ENCODE measurements at places on chromosomes 13 and 19. TPM values are rescaled to one million over a fixed set of nuclear protein-coding genes. Genes with fewer than 3 reads are reported as not detected.

DNA sequence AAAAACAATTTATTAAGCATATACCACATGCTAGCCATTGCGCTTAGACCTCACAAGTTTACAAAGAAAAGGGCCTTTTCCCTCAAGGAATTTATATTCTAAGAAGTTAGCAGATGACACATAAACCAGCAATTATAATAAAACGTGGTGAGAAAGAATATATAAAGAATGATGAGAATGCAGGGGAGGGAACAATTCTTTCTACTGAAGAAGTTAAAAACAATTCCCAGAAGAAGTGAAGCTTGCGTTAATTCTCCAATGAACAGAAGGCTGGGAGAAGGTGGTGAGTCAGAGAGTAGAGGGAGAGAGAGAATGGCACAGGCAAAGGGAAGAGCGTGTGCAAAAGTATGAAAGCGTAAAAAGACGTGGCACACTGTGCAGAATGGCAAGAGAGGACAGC lies 69.5 kb upstream of the ZDHHC20 start:
- DNase-seq, result no peak

GRCh38 chr13:112133499-112134390 lies 66.8 kb downstream of the SOX1 start:
- no peak for DNase-seq

- DNase-seq, result no peak
Observed at GRCh38 chr19:5002143-5002542, 33.2 kb downstream of the KDM4B start.

DNA sequence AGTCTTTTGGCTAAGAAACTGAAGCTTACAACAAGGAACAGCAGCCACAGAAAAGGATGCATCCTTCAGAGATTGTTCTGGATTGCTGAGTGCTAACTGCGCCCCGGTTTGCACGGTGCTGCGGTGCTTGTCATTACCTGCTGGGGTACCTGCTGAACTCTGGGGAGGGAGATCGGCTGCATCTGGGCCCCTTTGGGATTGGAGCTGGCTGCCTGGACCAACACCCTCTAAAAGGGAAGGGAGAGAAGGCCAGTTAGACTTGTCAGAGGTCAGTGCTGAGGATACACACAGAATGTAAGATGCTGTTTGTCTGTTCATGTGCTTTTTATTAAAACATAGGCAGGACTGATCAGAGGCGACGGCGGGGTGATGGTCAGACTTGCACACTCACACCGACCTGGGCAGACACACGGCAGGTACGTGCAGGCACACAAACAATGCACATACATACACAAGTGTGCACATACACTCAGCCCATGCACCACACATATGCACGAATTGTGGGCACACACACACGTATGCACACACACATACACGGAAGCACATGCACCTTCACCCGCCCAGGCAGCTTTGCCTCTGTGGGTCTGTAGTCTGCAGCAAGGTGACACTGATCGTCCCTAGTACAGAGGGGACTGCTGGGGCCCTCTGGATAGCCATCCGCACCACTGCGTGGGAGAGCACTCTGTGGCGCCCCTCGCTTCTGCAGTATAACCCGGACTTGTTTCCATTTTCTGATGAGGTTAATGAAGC lies 66.1 kb downstream of the RFX2 start:
- no peak for DNase-seq

Gene ZNF428
- 29.6 TPM for total RNA-seq

Gene LILRB2
- total RNA-seq, result 26.1 TPM

- no peak for DNase-seq
Observed at GRCh38 chr19:35226748-35227147, 1.8 kb downstream of the FAM187B start.

GRCh38 chr13:111326621-111326965 lies 6.2 kb downstream of the TEX29 start:
- no peak for DNase-seq

Gene LHFPL6
- 68.7 TPM for total RNA-seq

- DNase-seq, result no peak
Observed at GRCh38 chr13:40394304-40394985, 272.0 kb downstream of the FOXO1 start.

Gene KIR2DL3
- total RNA-seq, result 0.38 TPM

DNA sequence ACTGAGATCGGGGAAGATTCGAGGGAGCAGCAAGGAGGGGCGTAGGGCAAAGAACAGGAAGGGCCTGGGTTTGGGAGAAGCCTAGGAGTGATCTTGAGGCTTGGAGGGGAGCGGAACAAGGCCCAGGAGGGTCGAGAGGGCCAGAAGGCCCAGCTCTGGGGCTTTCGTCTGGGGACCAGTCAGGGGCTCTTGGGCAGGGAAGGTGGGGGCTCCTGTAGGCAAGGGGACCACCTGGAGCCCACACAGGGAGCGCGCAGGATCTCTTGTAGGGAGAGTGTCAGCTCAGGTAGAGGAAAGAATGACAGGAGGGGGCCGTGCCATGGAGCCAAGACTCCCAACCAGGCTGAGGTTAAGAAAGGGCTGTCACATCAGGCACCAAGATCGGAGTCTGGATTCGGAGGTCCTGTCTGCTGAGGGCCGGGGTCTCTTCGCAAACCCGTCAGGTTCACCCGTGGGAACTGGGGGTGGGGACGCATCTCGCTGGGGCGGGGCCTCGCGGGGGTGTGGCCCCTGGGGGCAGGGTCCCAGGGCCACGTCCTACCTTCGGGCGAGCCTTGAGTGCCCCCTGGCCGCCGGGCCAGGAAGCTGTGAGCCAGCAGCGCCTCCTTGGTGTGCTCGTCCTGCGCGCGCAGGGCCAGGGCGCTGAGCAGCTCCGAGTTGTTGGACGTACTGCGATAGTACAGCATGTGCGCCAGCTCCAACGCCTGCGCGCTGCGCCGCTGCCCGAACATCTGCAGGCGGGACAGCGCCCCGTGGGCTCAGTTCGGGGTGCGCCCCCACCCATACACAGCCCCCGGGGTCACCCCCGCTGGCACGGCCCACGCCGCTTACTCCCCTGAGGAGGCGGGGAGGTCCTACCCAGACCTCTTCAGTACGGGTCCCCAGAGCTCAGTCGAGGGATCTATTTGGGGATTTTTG lies 8.4 kb downstream of the EMP3 start:
- peak; percentile 96 for DNase-seq

Gene SMIM44
- total RNA-seq, result not detected
